Renal pelvis (tissue), 12 donors: ENCODE measurements at places on chromosomes 5 and 9. TPM values are rescaled to one million over a fixed set of nuclear protein-coding genes. Genes with fewer than 3 reads are reported as not detected.

The PAM gene
- polyA plus RNA-seq = 177 TPM

The FBP2 gene
- polyA plus RNA-seq = not detected

The RGP1 gene
- polyA plus RNA-seq = 31.8 TPM

The C5orf58 gene
- 0.11 TPM for polyA plus RNA-seq

The OBP2B gene
- 0.32 TPM for polyA plus RNA-seq

The HRH2 gene
- 2.7 TPM for polyA plus RNA-seq

The NXNL2 gene
- 2.3 TPM for polyA plus RNA-seq

The IL9 gene
- polyA plus RNA-seq = not detected

The TSSK1B gene
- polyA plus RNA-seq = 0.16 TPM

The SPINK6 gene
- polyA plus RNA-seq = not detected

The CTNND2 gene
- polyA plus RNA-seq = 1.9 TPM

The PTGS1 gene
- 4.4 TPM for polyA plus RNA-seq

The TXNDC8 gene
- not detected for polyA plus RNA-seq

The FBN2 gene
- polyA plus RNA-seq = 88.2 TPM

The COL15A1 gene
- 24.1 TPM for polyA plus RNA-seq

The BHMT2 gene
- 67.4 TPM for polyA plus RNA-seq

The ENG gene
- polyA plus RNA-seq = 99.8 TPM

The ITK gene
- 0.22 TPM for polyA plus RNA-seq

The OR1B1 gene
- polyA plus RNA-seq = not detected

The UIMC1 gene
- polyA plus RNA-seq = 38.8 TPM

The COX7C gene
- 918 TPM for polyA plus RNA-seq

The PDGFRB gene
- polyA plus RNA-seq = 113 TPM

The SLC36A3 gene
- not detected for polyA plus RNA-seq

The SPINK4 gene
- polyA plus RNA-seq = not detected

The HEMGN gene
- 2.9 TPM for polyA plus RNA-seq

The ADAMTS19 gene
- 5.2 TPM for polyA plus RNA-seq

The C5 gene
- polyA plus RNA-seq = 16.1 TPM

The C8G gene
- 0.83 TPM for polyA plus RNA-seq

The BTNL8 gene
- 0.34 TPM for polyA plus RNA-seq

The GRM6 gene
- polyA plus RNA-seq = 2.1 TPM

The SLC27A6 gene
- polyA plus RNA-seq = 1.7 TPM

The GCNT1 gene
- 5.6 TPM for polyA plus RNA-seq

The ADGRD2 gene
- 0.17 TPM for polyA plus RNA-seq

The KDM3B gene
- polyA plus RNA-seq = 101 TPM

The LOX gene
- polyA plus RNA-seq = 36.5 TPM

The JADE2 gene
- 13.8 TPM for polyA plus RNA-seq

The ANAPC2 gene
- 46.2 TPM for polyA plus RNA-seq

The GRXCR2 gene
- polyA plus RNA-seq = not detected

The BTNL3 gene
- polyA plus RNA-seq = not detected

The GARIN3 gene
- not detected for polyA plus RNA-seq

The MACIR gene
- 19.9 TPM for polyA plus RNA-seq

The ZSWIM6 gene
- 31.7 TPM for polyA plus RNA-seq

The NTRK2 gene
- polyA plus RNA-seq = 111 TPM

The CCDC171 gene
- 6.1 TPM for polyA plus RNA-seq

The ARHGEF39 gene
- 14.0 TPM for polyA plus RNA-seq

The LHX3 gene
- polyA plus RNA-seq = not detected

The DDX31 gene
- 20.1 TPM for polyA plus RNA-seq

The CDKN2B gene
- 0.38 TPM for polyA plus RNA-seq
